NCI-H2171 treated with DMSO at 0.1 percent for 48 hours (cell line): ENCODE measurements at places on chromosomes 5 and 9.

DNA sequence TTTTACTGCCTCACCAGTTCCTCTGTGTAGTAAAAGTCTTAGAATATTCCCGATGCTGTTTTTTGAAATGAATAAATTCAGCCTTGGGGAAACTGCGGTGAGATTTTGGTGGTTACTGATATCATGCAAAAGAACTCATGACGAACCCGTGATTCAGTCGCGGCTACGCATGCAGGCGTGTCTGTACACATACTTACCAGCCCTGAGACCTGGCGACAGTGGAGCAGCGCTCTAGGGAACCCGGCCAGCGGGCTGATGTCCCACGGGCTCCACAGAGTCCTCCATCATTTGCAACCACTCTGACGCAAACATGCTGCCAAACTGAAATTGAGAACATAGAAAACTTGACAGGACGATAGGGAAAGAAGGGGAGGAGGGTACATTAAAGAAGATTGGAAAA lies 315.6 kb upstream of the DAB2 start:
- DNase-seq, result no peak

- DNase-seq, result no peak
Observed at GRCh38 chr9:17387565-17387964, 191.3 kb upstream of the SH3GL2 start.

DNA sequence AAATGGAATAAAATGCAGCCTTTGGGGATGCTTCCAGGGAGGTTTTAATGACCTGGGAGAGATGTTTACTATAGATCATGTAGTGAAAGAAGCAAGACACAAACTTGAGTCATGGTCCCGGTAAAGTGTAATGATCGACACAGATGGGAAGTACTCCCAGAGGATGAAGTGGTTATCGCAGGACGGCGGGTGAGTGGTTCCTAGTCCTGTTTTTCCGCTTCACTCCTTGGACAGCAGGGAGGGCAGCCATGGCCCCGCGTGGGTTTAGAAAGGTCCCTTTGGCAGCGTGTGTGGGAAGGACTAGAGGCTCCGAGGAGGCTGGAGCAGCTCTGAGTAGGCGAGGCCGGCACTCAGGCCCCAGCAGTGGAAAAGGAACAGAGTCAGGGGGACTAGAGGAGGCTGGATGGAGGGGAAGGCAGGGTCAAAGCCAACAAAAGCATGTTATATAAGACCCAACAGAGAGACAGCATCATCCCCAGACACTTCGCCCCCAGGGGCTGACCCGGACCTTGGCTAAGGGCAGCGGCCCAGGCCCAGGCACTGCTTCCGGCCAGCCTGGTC lies 49.2 kb upstream of the STXBP1 start:
- DNase-seq, result no peak

DNA sequence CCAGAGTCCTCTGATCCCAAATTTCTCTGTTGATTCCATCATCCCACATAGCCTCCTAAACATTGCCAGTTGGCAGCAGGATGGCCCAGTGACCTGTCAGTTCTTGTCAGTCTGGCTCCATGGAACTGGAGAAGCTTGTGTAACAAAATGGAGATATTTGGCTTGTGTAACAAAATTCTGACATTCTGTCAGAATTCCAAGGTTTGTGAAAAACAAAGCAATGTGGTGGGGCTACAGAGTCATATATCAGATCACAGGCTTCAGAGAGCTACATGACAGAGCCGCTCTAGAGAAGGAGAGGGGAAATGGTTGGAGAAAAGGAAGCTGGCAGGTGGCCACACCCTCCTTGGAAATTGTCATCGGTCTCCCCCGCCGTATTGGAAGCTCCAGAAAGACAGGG lies 75.4 kb upstream of the MAN2A1 start:
- DNase-seq, result no peak

DNA sequence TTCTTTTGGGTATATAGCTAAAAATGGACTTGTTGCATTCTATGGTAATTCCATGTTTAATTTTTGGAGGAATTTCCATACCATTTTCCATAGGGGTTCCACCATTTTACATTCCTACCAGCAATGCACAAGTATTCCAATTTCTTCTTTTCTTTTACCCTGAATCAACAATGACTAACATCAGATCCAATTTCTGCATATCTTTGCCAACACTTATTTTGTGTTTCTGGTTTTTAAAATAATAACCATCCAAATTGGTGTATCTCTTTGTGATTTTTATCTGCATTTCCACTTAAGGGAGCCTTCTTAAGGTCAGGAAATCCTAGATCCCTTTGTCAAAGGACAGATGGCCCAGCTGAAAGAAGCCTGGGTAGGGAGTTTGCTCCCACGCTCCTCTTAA lies 29.5 kb upstream of the SMU1 start:
- DNase-seq, result no peak

DNA sequence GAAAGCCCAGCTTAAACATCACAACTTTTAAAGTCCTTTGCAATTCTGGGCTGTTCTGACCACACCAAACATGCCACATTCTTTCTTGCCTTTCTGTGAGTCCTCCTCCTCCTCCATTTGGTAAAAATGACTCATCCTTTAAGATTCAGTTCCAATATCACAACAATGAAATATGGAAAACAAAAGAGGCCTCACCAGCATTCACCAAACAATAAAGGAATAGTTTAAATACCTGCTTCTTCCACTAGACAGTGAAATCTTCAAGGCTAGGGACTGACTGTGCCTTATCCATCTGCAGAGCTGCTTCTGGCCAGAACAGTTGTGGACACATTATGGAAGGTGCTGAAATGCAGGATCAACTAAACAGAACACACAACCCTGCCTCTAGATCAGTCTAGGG lies 36.0 kb downstream of the NR6A1 start:
- no peak for DNase-seq

DNA sequence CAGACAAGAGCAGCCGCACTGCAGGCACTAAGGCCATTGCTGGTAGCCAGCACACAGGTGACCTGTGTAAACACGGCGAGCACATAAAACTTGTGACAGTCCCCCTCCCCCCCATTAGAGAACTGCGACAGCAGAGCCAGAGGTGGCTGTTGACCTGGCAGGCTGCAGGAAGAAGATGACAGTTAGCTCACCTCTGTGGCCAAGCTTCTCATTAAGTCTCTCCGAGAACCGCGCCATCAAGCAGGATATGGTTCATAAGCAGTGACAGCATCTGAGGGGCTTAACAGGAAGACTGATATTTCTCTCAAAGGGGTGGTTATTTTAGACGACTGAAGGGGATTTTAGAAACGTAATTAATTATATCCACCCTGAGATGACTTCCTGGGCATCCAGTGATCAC lies 5.2 kb downstream of the SURF4 start:
- DNase-seq, result no peak

GRCh38 chr5:35483780-35484179 lies 133.9 kb upstream of the SPEF2 start:
- no peak for DNase-seq

GRCh38 chr9:37060833-37061232 lies 26.8 kb upstream of the PAX5 start:
- no peak for DNase-seq

DNA sequence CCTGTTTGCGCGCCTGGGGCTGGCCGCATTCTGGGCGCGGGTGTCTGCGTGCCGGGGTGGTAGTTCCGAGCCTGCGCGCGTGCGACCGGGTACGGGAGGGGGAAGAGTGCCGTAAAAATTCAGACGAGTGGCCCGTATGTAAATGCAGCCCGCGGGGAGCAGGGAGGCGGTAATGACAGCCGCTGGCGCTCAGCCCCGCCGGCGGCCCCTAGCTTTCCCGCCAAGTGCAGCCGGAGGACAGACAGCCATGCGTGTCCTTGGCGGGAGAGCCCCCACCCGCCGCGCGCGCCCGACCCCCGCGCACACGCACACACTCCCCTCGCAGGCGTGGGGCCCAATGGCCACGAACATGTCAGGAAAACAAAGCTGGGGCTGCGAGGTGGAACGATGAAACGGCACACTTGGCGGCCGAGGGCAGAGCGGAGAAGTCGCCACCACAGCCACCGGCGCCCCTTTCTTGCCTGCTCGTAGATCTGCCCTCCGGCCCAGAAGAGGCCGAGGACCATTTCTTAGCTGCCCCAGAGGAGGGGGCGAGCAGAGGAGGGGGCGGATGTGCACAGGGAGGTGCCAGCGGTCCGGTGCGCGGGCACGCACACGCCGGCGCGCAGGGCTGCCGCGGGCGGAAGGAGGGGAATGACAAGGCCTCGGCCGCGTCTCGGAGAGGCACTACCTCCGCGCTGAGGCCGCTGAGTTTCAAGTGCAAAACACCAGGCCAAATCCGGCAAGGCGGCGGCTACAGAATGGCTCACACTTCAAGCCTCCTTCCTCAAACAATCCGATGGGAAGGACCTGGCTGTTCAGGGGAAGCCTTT lies 208.4 kb downstream of the MEF2C start:
- peak; percentile 88 for DNase-seq

DNA sequence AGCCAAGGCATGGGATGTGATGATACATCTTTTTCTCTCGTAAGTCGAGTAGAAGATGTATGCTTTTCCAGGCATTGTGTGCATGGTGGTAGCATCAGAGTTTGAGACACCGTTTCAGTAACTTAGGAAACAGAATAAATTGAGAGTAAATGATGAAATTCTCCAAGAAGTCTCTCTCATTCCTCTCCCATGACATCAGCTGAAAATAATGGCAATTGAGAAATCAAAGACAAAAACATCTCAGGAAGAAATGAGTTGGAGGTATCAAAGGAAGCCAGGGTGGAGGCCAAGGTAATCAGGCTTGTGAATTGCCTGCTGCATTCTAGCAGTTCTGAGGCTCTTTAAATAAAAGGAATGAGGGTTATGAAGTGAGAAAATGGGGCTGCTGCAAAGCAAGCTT lies 53.9 kb downstream of the SGCD start:
- DNase-seq, result no peak
